ENCODE measurements at places on chromosomes 6 and 20.
A peak's percentile ranks its signal among the peaks of the same experiment; 100 is the strongest.

DNA sequence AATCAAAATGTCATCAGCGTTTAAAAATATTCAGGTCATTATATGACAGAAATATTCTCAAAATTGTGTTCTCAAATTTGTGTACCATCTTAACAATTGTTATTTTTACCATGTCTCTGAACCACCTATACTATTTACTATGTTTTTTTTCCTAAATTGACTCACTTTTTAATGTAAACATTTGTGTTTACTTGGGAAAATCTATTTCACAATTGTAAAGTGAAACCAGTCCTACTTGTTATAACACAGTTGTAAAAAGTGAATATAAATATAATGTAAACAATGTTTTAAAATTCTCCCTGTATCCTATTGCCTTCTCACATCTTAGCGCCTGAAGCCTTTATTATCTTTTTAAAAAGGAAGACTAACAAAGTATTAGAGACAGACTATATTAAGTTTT is 83.5 kb downstream of the ADGRG6 start:
- no peaks in the 10 kb centered on the region for H3K4me1 ChIP-seq
- H3K27me3 ChIP-seq: peaks cover 8% of the 10 kb centered on the region

DNA sequence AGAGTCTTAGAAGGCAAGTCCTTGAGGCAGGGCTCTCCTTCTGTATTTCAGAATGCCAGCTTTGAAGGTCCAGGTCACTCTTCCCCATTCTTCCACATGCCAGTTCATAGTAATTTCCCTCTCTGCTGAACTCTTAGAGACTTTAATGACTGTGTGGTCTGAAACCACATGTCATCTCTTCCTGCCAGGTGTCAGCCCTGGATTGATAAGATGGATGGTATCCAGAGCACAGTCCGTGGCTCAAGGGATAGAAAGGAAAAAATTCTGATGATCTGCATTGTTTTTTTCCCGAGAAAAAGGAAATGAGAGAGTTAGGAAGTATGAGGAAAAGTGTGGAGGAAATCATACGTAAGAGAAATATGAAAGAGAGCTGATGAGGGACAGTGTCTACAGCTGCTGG is 250.9 kb downstream of the TPBG start:
- H3K4me3 ChIP-seq: no peak overlapping the region
- no peak overlapping the region for H3K27ac ChIP-seq
- H3K27me3 ChIP-seq: no peaks in the 10 kb centered on the region
- no peaks in the 10 kb centered on the region for H3K36me3 ChIP-seq
- no peak for DNase-seq
- H3K4me1 ChIP-seq: no peaks in the 10 kb centered on the region

GRCh38 chr6:36962874-36963273 is 8.3 kb downstream of the PI16 start:
- peaks cover 8% of the 10 kb centered on the region for H3K36me3 ChIP-seq
- peak; percentile 55 for DNase-seq
- no peaks in the 10 kb centered on the region for H3K27me3 ChIP-seq
- peaks cover 41% of the 10 kb centered on the region for H3K4me1 ChIP-seq
- H3K27ac ChIP-seq: peak overlapping the region; percentile 57

DNA sequence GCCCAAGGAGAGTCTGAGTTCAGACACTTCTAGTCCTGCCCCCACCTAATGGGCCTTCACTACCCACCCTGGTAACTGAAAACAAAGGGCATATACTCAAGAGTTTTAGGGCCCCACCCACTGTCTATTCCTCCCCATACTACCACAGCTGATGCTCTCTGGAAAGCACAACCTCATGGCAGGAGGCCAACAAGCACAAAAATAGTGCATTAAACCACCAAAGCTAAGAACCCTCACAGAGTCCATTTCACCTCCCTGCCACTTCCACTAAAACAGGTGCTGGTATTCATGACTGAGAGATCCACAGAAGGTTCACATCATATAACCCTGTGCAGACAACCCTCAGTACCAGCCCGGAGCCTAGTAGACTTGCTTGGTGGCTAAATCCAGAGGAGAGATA is 132.1 kb upstream of the ADGRB3 start:
- H3K4me3 ChIP-seq: no peak overlapping the region
- no peak for DNase-seq
- H3K27me3 ChIP-seq: no peaks in the 10 kb centered on the region
- no peaks in the 10 kb centered on the region for H3K36me3 ChIP-seq

- H3K27ac ChIP-seq: no peak overlapping the region
- DNase-seq: no peak
- H3K4me1 ChIP-seq: peaks cover 8% of the 10 kb centered on the region
- H3K27me3 ChIP-seq: peaks cover 68% of the 10 kb centered on the region
- peaks cover 2% of the 10 kb centered on the region for H3K36me3 ChIP-seq
- H3K4me3 ChIP-seq: no peak overlapping the region
Observed at GRCh38 chr20:62480318-62480717, 4.5 kb upstream of the GATA5 start.

- H3K36me3 ChIP-seq: peaks cover 2% of the 10 kb centered on the region
- DNase-seq: no peak
- no peak overlapping the region for H3K4me3 ChIP-seq
Observed at GRCh38 chr6:121944354-121944753, 455.1 kb upstream of the HSF2 start.

DNA sequence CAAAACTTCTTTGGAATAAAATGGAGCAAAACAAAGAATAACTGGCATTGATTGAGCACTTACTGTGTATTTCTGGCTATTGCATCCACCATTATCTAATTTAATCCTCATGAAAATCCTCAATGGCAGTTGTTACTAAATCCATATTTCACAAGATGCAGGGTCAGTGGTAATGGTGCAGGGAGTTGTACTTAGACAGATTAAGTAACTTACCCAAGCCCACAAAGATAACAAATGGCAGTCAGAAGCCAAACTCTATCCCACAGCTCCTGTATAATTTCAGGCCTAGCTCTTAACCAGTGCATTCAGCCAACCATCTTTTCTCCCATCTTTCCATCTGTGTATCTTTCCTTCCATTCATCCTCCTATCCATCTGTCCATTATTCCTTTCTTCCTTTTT is 29.3 kb upstream of the SSTR4 start:
- H3K27ac ChIP-seq: no peak overlapping the region
- no peak for DNase-seq
- no peak overlapping the region for H3K4me3 ChIP-seq

- H3K4me3 ChIP-seq: no peak overlapping the region
- H3K27ac ChIP-seq: no peak overlapping the region
- no peak for DNase-seq
- H3K27me3 ChIP-seq: no peaks in the 10 kb centered on the region
Observed at GRCh38 chr6:14791526-14791925, 454.3 kb upstream of the JARID2 start.

- DNase-seq: no peak
- H3K4me3 ChIP-seq: no peak overlapping the region
- peaks cover 86% of the 10 kb centered on the region for H3K27me3 ChIP-seq
- no peak overlapping the region for H3K27ac ChIP-seq
- H3K36me3 ChIP-seq: no peaks in the 10 kb centered on the region
- peaks cover 8% of the 10 kb centered on the region for H3K4me1 ChIP-seq
Observed at GRCh38 chr20:57265336-57265996, 975 bp downstream of the BMP7 start.

GRCh38 chr6:41051873-41052272 is 1.1 kb upstream of the APOBEC2 start:
- H3K4me1 ChIP-seq: peaks cover 12% of the 10 kb centered on the region
- DNase-seq: no peak

DNA sequence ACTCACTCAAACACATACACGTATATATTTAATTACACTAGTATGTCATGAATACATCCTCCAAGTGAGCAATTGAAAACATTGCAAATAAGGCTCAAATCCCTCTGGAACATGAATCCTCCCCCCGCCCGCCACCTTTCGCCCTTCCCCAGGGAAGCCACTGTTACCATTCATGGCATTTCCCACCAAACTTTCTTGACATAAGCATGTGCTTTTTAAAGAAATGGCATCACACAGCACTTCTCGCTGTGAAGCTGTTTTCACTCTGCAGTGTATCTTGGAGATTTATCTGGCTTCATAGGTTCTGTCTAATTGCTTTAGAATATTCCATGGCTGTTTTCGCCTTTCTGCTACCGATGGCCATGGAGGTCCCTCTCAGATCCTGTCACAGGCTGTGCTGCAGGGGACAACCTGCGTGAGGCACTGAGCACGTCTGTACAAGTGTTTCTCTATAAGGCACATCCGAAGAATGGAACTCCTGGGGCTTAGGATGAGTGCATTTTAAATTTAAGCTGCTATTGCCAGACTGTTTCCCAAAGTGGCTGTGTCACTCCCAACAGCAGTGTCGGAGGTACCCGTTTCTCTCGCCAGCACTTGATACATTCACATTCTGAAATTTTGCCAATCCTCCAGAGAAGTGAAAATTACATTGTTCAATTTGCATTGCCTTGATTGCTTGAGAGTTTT is 22.2 kb upstream of the PHACTR3 start:
- no peaks in the 10 kb centered on the region for H3K4me1 ChIP-seq
- no peak overlapping the region for H3K4me3 ChIP-seq
- no peaks in the 10 kb centered on the region for H3K36me3 ChIP-seq
- no peak for DNase-seq
- H3K27ac ChIP-seq: no peak overlapping the region

DNA sequence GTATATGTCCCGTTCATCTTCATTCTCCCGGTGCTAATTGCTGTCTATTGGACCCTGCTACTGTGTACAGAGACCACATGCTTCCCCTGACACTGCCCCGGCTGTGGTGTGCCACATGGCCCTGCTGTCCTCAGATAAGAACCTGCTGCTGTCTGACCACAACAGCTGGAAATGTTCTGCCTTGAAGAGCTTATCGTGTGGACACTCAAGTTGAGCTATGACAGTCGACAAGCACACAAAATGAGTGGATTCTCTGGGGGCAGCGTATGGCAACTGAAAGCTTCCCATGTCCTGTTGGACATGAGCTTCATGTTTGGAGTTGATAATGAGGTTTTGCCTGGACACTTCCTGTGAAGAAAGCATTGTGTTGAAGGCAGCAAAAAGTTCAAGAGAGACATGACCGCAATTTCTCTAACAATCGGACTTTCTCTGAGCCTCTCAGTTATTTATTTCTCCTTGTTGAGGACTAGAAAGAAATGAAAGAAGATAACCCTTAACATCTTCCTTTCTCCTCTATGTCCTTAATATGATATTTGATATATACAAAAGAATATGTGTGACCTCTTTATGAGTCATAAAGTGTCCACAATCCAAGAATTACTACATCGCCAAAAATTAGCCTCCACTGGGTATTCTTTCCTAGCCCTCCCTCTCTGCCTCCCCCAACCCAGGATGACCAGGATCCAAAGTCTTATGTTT is 187.1 kb upstream of the TCF21 start:
- no peaks in the 10 kb centered on the region for H3K36me3 ChIP-seq
- no peak for DNase-seq
- no peaks in the 10 kb centered on the region for H3K4me1 ChIP-seq
- H3K27me3 ChIP-seq: peaks cover 8% of the 10 kb centered on the region
- no peak overlapping the region for H3K27ac ChIP-seq

DNA sequence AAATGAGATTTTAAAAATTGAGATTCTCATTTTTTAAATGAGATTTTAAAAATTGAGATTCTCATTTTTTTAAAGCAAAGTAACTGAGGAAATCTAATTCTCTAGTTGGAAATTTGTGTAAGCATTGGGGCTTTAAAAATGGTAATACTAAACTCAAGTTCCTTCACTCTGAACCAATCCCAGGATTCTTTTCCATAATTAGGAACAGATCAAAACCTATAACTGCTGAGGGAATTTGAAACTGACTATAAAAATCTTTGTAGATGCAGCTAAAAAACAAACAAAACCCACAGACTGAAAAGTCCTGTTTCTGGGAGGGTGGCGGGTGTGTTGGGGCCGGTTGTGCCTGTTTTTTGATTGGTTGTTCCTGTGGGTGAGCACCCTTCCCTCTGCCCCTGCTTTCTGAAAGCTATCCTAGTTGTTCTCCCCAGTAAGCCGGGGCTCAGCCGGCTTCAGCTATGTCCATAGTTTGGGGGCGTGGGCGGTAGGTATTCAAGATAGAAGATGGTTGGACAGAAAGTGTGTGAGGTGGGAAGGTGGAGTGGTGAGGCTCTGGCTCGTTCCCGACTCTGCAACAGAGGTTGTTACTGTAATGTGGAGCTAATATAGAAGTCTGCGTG is 49.3 kb downstream of the GFRA4 start:
- no peak overlapping the region for H3K27ac ChIP-seq
- H3K4me1 ChIP-seq: no peaks in the 10 kb centered on the region
- no peak overlapping the region for H3K4me3 ChIP-seq

- H3K27me3 ChIP-seq: no peaks in the 10 kb centered on the region
- H3K36me3 ChIP-seq: peaks cover 18% of the 10 kb centered on the region
- H3K4me1 ChIP-seq: peaks cover 9% of the 10 kb centered on the region
- no peak for DNase-seq
Observed at GRCh38 chr20:35611482-35611881, 4.1 kb upstream of the SPAG4 start.

DNA sequence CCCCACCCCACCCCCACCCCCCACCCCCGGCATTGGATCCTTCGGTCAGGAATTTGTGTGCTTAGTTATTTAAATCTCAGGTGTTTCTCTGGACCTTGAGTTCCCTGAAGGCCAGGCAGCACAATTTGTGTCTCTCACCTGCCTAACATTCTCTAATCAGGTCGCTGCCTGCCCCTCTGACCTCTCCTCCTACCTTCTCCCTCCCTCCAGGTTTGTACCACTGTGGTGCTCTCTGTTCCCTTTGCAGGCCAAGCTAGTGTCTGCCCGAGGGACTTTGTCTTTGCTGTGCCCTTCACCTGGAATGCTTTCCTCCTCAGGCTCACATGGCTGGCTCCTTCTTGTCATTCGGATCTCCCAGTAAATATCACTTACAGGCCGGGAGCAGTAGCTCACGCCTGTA is 131.4 kb upstream of the SLC2A12 start:
- no peak for DNase-seq
- no peaks in the 10 kb centered on the region for H3K4me1 ChIP-seq
- H3K27me3 ChIP-seq: no peaks in the 10 kb centered on the region
- peaks cover 2% of the 10 kb centered on the region for H3K36me3 ChIP-seq

- H3K27me3 ChIP-seq: no peaks in the 10 kb centered on the region
- H3K36me3 ChIP-seq: no peaks in the 10 kb centered on the region
- no peak for DNase-seq
Observed at GRCh38 chr6:47200536-47201334, 109.0 kb downstream of the TNFRSF21 start.

DNA sequence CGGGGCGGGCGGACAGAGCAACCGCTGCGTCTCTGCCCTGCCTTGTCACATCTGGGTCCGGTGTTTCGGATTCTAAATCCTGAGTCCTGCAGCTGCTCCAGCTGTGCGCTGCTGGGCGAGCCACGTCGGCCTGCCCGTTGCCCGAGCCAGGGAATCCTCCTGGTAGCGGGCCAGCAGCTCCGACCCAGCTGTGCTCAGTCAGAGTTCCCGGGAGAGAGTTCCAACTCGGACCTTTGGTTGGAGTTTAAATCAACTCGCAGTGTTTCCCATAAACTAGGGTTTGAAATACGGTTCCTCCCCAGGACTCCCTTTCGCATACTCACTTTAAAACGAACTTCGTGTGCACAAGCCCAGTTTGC is 315 bp upstream of the PDE10A start:
- H3K27ac ChIP-seq: no peak overlapping the region
- H3K36me3 ChIP-seq: no peaks in the 10 kb centered on the region
- peak overlapping the region; percentile 9 for H3K4me3 ChIP-seq

All from central memory CD8-positive, alpha-beta T cell (primary cell).